ENCODE measurements at places on chromosomes 5 and 9.

GRCh38 chr5:125683669-125684068, 739.5 kb upstream of the GRAMD2B start:
- no peak for ATAC-seq

GRCh38 chr9:100083448-100084127, 15.2 kb downstream of the ERP44 start:
- ATAC-seq, result peak; percentile 75

DNA sequence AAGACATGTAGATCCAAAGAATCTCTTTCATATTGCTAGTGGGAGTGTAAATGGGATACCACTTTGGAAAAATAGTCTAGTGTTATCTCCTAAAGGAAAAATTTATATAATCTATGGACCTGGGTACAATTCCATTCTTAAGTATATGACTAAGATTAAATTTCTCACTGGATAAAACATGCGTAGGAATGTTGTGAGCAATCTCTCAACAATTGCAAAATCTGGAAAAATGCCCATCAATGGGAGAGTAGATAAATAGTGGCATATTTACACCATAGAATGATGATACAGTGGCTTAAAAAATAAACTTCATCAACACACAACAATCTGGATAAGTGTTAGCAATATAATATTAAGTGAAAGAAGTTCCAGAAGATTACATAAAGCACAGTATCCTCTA, 469.5 kb downstream of the MAN2A1 start:
- no peak for ATAC-seq

- no peak for ATAC-seq
Observed at GRCh38 chr5:135244620-135245021, 154.4 kb downstream of the MACROH2A1 start.

DNA sequence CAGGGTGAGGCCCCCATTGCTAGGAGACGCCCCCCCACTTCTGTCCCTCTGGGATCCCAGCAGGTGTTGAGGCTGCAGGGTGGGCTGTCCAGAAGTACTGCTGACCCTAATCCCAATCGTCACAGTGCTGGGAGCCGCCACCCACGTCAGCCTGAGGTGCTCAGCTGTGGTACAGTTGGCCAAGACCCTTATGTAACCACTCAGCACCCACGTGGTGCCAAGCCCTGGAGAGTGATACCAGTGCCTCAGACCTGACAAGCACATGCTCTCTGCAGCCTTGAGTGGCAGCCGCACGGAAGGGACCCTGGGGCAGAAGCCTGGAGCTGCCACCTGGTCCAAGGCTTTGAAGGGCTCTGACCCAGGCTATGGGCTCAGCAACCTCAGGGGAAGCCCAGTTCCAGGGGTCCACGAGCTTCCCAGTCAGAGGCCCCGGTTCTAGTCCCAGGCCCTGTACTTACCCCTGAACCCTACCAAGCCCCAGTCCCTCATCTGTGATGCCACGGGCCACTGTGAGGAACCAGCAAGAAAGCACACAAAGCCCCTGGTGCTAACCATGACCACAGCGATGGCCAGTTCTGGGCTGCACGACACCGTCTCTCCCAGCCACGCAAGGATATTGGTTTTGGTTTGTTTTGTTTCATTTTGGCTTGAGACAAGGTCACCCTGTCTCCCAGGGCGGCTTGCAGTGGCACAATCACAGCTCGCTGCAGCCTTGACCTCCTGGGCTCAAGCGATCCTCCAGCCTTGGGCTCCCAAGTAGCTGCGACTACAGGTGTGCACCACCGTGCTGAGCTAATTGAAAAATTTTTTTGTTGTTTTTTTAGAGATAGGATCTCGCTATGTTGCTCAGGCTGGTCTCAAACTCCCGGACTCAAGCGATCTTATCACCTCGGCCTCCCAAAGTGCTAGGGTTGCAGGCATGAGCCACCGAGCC, 50.7 kb downstream of the DBH start:
- no peak for ATAC-seq

DNA sequence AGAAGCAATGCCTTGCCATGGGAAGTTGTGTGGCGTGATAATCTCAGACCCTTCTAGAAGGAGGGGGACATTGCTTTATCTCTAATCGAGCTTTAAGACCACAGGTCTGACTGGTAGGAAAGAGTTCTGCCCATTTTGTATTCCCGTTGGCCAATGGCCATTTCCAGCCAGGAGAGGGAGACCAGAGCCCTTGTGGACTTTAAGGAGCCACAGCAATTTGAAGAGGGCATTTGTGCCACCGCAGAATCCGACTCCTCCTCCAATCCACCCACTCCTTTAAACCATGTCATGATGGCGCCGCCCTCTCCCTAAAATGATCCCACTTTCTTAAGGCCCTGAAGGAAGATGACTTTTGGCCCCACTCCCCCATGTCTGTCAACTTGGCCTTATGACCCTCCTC, 560.5 kb upstream of the ADAMTS16 start:
- ATAC-seq, result no peak

- ATAC-seq, result peak; percentile 24
Observed at GRCh38 chr5:40877371-40877988, 31.8 kb upstream of the C7 start.

- ATAC-seq, result peak; percentile 32
Observed at GRCh38 chr9:116594547-116594946, 92.6 kb upstream of the TRIM32 start.

- ATAC-seq, result no peak
Observed at GRCh38 chr9:35771943-35772342, 17.9 kb upstream of the MSMP start.

- no peak for ATAC-seq
Observed at GRCh38 chr5:116898917-116899316, 324.3 kb upstream of the SEMA6A start.

- ATAC-seq, result no peak
Observed at GRCh38 chr5:72507231-72507906, at the start of gene ZNF366. Gene ZNF366 (minus strand): TSS chr5:72507410. CDS start chr5:72461496, 45,914 bp downstream.

- no peak for ATAC-seq
Observed at GRCh38 chr5:176899296-176899891, at the start of gene HK3. Gene HK3 (minus strand): TSS chr5:176899346. CDS start chr5:176896159, 3,187 bp downstream.

- no peak for ATAC-seq
Observed at GRCh38 chr9:89710697-89711096, 105.9 kb downstream of the GADD45G start.

GRCh38 chr9:4138180-4138579, 161.7 kb downstream of the GLIS3 start:
- ATAC-seq, result no peak

GRCh38 chr5:18305288-18305924, 671.1 kb downstream of the TAF11L14 start:
- no peak for ATAC-seq

DNA sequence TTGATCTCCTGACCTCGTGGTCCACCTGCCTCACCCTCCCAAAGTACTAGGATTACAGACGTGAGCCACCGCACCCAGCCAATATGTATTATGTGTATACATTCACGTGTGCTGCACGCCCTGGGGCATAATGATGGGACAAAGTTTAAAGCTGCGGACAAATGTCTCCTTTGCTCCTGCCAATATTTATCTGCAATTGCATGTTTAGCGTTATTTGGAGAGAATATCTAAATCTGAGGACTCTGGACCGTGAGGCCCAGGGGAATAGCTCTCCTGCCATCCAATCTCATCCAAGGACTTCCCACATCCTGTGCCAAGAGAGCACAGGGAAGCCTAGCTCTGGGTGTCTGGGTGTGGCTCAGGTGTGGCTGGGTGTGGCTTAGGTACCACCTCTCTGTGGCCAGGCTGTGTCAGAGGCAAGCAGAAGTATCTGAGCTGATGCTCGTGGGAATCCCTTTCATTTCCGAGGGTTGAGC, 6.9 kb upstream of the BOD1 start:
- ATAC-seq, result no peak

DNA sequence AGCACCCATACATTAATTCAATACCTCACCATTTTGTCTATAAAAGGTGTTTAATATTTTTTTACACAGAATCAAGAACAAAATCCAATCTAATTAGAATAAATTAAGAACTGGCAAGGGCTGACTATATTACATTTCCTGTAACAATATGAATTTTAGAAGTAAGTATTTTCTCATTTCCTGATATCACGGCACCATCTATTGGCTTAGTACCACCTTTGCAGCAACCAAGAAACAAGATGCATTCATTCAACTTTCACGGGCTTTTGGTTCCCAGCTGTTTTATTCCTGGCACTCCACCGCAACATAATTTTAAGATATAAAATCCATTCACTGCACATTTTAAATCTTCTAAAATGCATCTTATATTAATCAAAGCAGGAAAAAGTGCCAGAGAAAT, 20.6 kb downstream of the PSMB7 start:
- ATAC-seq, result no peak

- peak; percentile 94 for ATAC-seq
Observed at GRCh38 chr9:114691046-114691955, 9.3 kb upstream of the TEX48 start.

DNA sequence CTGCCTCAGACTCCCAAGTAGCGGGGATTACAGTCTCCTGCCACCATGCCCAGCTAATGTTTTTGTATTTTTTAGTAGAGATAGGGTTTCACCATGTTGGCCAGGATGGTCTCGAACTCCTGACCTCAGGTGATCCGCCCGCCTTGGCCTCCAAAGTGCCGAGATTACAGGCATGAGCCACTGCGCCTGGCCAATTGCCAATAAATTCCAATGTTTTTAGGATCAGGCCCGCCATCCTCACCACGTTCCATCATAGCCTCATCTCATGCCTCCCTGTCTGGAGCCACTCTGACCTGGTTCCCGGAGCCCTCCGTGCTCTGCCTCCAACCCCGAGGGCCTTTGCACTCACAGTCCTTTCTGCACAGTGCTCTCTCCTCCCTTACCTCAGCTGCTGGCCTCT, 71.5 kb upstream of the RAPGEF1 start:
- no peak for ATAC-seq

- ATAC-seq, result no peak
Observed at GRCh38 chr5:178866946-178867345, 7.2 kb downstream of the ZNF354B start.

GRCh38 chr9:2816476-2817141, 27.3 kb downstream of the PUM3 start:
- peak; percentile 17 for ATAC-seq

DNA sequence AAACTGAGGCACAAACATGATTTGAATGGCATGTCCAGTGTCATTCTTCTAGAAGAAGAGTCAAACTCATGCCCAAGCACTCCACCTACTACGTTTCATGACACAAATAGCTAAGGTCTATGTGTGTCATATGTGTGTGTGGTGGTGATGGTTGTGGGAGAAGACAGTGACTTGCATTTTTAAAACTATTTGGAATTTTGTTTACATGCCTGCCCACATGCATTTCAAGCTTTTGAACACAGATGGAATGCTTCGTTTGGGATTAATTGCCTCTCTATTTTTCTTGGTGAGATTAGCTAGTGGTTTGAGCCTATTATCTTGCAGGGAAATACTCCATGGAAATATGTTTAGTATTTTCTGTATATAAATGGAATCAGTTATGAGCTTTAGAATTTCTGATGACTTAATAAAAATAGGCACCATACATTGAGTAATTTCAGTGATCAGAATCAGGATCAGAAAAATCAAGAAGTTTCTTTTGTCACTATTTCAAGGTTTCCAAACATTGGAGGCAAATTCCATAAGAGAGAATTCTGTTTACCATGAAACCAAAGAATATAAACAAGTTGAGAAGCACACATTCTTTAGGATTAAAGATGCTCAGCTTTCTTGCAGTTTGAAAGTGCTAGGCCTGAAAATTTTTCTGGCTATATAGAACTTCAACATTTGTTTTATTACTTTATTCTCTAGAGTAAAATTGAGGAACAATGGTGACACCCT, 260.3 kb upstream of the SEMA6A start:
- no peak for ATAC-seq

DNA sequence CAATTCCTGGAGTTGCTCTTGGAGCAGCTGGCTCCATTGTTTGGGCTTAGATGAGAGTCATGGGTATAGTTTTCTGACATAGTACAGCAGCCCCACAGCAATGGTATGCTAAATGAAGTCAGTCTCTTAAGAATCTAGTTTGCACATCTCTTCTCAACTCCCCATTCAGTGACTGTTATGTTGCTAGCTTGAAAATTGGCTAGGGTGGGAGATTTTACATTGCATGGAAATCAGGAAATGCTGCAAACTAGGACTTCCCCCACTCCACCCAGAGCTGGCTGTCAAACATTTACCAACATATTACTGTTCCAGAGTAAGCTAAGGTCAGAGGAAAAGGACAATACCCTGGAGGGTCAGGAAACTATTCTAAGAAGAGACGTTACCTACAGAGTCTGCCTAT, 17.6 kb upstream of the FCHO2 start:
- no peak for ATAC-seq

DNA sequence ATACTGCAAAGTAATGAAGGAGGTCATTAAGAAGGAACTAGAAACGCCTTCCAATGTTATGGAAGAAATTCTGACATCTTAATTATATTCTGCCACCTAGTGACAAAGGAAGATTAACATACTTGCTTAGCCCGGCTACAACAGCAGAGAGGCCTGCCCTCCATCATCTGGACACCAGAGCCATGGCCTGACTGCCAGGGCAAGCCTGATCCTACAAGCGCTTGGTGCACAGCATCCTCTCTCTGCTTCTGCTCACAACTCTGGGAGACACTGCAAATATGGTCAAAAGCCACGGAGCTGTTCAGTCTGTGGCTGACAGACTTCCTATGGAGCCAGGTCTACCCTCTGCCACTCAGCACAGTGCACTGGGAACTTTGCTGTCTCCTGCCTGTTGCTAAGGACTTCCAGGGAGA, 87.3 kb upstream of the SLC44A1 start:
- peak; percentile 43 for ATAC-seq

GRCh38 chr9:130036099-130036498, 6.9 kb downstream of the FNBP1 start:
- peak; percentile 67 for ATAC-seq

GRCh38 chr9:114330636-114331035, 967 bp downstream of the ORM2 start:
- no peak for ATAC-seq

DNA sequence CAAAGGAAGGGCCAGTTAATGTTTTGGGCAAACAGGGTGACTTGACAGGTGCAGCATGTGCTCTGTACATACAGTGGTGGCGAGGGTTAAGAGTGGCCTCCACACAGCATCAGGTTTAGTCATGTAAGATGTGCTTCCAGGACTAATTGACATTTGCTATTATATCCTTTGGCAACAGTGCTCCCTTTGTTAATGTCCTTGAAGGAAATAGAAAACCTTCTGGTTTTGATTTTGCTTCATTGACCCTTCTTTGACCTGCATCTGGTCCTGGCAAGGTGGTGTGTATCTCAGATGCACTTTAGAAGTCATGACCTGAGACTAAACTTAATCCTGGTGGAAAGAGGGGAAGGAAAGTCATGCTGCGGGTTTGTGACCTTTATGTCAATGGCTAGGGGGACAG, 440.0 kb downstream of the ENC1 start:
- ATAC-seq, result no peak

DNA sequence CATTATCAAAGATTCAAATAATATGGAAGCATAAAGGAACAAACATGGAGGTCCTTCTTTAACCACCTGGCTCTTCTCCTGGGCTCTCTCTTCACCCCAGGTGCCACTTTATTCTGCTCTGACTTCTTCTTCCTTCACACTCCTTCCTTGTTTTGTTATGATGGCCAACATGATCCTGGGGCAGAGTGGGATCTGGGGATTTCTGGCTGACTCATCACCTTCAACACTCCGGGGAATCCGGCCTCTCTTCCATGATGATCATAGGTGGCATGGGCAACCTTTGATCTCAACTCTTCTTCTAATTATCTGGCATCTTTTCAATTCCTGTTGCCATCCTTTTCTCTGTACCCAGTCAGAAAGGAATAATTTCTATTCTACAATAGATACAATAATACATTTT, 62.1 kb upstream of the TRPC7 start:
- no peak for ATAC-seq
